ENCODE measurements at places on chromosomes 2 and 18. TPM values are rescaled to one million over a fixed set of nuclear protein-coding genes. Genes with fewer than 3 reads are reported as not detected.

ITPRIPL1 gene
- total RNA-seq = 8.1 TPM

DNA sequence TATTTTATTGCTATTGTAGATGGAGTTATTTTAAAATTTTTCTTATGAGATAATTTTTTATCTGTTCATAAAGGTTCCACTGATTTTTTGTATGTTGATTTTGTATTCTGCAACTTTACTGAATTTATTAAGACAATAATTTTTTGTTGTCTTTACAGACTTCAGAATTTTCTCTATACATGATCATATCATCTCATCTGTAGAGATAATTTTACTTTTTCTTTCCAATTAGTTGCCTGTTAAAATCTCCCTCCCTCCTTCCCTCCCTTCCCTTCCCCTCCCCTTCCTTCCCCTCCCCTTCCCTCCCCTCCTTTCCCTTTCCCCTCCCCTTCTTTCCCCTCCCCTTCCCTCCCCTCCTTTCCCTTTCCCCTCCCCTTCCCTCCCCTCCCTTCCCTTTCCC is 378.1 kb downstream of the SOCS6 start:
- DNase-seq = no peak

SANBR gene
- 13.6 TPM for total RNA-seq

KCNG3 gene
- total RNA-seq = 0.08 TPM

DNA sequence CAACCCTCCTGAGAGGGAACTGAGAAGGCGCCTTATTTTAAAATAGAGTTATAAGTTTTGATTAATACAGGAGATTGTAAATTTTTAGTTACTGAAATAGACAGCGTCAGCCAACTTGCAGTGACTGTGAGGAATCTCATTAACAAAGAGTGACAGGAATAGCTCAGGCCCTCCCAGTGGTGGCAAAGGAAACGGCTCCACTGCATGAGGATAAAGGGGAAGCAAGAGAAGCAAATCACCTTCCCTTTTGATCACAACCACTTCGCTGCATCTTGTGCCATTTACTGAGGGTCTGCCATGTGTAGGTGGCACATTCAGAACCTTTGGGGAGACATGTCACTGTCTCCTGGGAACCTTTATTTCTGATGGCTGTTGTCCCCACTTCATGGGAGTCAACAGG is 612.4 kb upstream of the RAB6C start:
- no peak for DNase-seq
